AML-193 (cell line): ENCODE measurements at places on chromosomes 16 and 17.

DNA sequence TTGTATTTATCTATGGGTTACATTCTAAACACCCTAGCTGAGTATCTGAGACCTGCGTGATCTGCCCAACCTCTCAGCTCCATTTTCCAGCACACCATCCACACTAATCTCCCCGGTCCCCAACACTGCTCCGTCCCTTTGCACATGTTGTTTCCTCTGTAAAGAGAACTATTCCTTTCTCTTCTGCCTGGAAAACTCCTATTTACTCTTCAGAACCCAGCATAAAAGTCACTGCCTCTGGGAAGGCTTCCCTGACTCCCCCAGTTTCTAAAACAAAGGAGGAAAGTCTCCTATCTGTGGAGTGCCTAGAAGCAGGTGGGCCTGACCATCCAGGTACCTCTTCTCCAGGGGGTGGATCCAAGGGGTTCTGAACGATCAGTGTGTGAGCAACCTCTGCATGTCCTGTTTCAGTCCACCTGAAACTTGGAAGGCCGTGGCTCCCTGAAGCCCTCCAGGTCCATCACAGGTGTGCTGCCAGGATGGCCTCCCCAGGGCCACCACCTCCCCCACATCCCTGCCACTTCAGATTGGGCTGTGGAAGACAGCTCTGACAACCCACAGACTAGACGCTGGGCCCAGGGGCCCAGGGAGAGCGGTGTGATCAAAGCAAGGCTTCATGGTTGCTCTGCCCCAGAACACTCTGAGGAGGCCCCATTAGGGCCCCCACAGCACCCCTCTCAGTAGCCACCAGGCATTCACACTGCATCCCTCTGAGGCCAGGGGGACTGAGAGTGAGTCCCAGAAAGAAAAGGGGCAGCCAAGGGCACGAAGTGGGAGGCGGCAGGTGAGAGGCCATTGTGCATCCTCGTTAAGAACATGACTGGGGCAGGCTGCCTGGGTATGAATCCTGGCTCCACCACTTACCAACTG is 20.3 kb downstream of the MPP3 start:
- no peak for DNase-seq

GRCh38 chr16:81500833-81501521 is 56.4 kb downstream of the CMIP start:
- DNase-seq, result no peak

DNA sequence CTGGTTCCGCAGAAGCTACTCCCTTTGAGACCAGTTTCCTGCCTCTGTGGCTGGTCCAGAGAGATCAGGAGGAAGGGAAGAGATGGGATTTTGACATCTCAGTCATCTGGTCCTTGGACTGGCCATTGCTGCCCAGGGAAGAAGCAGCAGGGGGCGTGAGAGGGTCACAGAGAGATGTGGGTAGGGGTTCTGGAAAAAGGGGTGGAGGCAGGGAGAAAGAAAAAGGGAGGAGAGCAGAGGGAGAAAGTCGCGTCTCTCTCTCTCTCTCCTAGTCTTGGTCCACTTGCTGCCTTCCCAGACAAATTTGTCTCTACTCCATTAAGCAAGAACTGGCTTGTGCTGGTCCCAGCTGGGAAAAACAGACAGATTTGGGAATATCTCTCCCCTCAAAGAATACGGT is 4.4 kb downstream of the SHBG start:
- DNase-seq, result no peak

- DNase-seq, result no peak
Measured at GRCh38 chr16:27465483-27465879, 63.5 kb downstream of the IL21R start.

DNA sequence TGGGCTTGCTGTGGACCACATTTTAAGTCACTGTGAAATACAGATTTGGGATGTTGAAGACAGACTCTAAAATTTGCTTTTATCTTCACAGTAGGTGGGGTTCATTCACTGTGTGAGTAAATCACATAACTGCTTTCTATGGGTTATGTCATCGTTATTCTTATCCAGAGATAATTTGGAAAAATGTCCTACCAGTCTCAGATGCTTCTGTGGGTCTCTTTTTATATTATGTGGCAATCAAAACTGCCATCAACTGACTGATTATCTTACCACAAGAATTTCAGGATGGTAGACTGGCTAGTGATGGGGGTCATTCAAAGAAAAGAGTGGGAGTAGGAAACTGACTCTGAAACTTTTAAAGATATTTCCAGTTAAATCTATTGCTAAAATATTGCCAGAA is 3.1 kb downstream of the HSBP1 start:
- no peak for DNase-seq

DNA sequence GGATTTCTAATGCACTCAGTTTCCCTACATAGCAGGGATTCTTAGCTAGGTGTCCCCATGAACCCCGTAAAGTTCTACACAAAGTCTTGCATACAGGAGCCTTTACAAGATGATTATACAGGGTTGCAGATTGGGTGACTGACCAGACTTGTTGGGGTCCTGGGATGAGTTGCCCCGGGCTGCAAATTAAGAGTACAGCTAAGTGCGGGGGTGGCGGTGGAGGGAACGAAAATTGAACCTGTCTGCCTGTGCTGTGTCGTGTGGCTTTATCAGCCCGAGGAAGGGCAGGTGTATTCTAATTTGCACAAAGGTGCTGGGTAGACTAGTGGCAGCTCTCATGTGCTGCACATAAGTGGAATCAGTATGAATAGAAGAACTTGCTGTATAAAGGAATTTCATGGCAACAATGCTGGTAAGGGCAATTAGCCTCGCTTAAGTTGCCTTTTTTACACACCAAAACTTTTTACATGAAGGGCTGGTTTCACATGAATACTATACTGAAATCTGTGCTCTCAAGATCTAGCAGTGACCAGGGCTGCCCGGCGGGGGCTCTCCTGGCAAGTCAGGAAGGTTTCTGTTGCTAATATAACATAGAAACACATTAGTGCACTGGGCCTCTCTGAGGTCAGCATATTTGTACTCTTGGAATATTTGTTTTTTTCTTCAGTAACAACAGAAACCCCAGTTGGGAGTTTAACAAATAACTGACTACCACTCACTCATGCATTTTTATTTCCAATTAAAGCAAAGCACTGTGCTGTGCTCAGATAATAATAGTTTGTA is 50.7 kb downstream of the ADCY7 start:
- no peak for DNase-seq
